ENCODE measurements at places on chromosomes 5 and 9. TPM values are rescaled to one million over a fixed set of nuclear protein-coding genes. Genes with fewer than 3 reads are reported as not detected.
A peak's percentile ranks its signal among the peaks of the same experiment; 100 is the strongest.

- DNase-seq = no peak
Measured at GRCh38 chr9:122346478-122347347, 24.1 kb upstream of the PTGS1 start.

- no peak for DNase-seq
Measured at GRCh38 chr9:125393426-125393825, 131.8 kb downstream of the GAPVD1 start.

The TYRP1 gene
- total RNA-seq = not detected

GRCh38 chr9:36336131-36336907, 63.8 kb downstream of the RNF38 start:
- DNase-seq = no peak

- DNase-seq = no peak
Measured at GRCh38 chr9:124835026-124835557, 18.2 kb upstream of the WDR38 start.

The OSMR gene
- 0.17 TPM for total RNA-seq

GRCh38 chr9:106218854-106219253, 524.5 kb downstream of the TMEM38B start:
- no peak for DNase-seq

DNA sequence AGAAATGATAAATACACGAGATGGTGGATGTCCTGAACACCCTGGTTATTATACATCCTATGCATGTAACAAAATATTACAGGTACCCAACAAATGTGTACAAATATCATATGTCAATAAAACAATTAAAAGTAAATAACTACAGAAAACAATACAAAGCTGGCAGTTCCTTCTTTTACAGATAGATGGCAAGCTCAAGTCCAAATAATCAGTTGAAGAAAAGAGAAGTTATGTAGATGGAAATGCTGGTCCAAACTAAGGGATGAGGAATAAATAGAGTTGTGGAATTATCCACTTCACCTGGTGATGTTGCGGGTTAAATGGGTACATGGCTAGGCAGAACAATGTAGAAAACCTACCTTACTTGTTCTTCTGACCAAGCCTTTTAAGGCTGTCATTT, 79.4 kb downstream of the PALM2AKAP2 start:
- no peak for DNase-seq

GRCh38 chr5:149561848-149562247, 10.6 kb upstream of the CSNK1A1 start:
- DNase-seq = peak; percentile 20

The GFI1B gene
- not detected for total RNA-seq

Data from activated naive CD4-positive, alpha-beta T cell treated with anti-CD3 and anti-CD28 coated beads for 36 hours (primary cell).